ENCODE measurements at places on chromosomes 6 and 20.

DNA sequence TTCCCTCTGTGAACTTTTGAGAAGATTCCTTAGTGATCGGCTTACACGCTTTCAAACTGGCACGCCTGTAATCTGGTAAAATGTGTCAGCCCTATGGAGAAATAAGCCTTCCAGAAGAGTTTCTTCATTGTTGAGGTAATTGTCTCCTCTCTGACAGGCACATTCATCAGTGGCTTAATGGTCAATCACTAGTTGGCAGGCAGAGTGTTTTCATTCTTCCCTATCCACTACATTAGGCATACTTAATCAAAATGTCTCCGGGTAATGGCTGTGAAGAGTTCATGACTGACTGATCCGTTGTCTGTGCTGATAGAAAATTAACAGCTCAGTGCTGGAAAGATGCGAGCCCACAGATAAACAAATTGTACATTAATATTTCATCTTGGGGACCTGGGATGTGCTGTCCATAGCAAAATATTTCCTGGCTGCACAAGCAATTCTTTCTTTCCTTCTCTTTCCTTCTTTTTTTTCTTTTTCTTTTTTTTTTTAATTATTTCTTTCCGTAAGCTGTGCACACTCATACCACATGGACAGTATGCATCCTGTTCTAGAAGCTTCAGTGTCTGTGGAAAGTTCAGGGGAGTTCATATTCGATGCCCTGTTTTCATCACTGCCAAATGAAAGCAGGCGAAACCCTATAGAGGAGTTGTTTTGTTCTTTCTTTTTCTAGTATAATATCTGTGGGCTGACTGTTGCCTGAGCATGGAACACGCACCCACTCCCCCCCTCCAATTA lies 31.4 kb downstream of the TSHZ2 start:
- DNase-seq: no peak

GRCh38 chr6:31581434-31582229 lies 592 bp downstream of the LTB start:
- no peak for DNase-seq

DNA sequence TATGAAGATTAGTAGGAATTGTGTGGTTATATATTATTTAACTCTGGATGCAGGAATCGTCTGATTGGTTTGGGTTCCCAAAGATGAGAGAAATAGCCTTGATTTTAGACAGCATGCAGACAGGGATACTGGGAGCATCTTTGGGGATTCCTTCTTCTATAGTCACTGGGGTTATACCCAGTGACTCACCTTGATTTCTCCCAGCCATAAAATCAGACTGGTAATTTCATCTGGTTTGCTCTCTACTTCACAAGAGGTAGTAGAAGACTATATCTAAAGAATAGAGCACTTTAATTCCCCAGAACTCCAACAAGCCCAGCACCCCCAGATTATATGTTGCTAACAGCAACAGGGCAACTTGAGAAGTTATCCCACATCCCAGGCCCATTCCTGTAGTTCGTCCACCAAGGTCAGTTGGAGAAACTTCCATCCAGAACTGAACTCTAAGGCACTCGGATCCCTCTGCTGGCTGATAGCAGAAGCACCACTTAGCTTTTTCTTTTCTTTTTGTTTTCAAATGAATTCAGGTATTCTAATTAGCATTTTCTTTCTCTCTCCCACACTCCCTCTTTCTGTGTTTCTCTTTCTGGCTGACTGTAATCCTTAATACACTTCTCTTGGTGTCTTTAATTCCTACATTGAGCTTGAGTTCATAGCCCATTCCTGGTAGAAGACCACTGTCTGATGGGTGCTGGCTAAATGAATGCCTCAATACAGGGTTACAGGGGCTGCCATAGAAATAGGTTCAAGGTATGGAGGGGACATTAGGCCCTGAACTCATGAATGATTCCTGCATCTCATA lies 20.4 kb upstream of the EFHC1 start:
- DNase-seq: no peak

- no peak for DNase-seq
These were observed 63.3 kb downstream of the SNAP25 start for GRCh38 chr20:10281911-10282310.

DNA sequence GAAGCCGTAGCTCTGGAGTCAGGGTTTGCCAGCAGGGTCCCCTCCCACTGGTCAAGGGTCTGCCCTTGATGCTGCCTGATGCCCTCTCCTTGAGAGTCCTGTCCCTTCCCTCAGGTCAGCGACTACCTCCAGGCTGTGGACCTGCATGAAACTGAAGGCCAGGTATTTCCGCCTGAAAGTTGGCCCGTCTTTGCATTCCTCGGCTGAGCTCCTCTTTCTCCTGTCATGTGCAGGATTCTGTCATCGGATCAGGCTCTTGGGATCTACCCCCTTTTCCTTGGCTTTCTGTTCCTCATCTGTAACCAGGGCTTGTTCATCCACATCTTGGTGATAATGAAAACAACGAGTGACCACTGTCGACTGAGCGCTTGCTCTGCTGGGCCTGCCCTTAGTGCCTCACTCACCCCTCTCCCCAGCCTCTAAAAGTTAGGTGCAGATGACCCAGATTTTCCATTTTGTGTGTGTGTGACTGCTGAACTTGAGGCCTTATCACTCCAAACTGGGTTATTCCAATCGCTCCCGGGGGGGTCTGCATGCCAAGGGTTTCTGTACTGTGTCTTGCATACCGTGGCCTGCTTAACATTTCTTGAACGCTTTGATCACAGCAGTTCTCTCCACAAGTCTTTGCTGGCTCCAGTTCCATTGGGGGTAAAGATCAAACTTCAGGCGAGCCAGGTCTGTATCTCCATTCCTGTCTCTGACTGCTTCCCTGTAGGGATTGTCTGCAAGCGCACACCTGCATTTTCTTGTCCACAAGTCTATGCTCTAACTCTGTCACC lies 81.6 kb downstream of the DTD1 start:
- DNase-seq: no peak

- no peak for DNase-seq
These were observed 207.9 kb downstream of the ERMARD start for GRCh38 chr6:169959136-169960002.

DNA sequence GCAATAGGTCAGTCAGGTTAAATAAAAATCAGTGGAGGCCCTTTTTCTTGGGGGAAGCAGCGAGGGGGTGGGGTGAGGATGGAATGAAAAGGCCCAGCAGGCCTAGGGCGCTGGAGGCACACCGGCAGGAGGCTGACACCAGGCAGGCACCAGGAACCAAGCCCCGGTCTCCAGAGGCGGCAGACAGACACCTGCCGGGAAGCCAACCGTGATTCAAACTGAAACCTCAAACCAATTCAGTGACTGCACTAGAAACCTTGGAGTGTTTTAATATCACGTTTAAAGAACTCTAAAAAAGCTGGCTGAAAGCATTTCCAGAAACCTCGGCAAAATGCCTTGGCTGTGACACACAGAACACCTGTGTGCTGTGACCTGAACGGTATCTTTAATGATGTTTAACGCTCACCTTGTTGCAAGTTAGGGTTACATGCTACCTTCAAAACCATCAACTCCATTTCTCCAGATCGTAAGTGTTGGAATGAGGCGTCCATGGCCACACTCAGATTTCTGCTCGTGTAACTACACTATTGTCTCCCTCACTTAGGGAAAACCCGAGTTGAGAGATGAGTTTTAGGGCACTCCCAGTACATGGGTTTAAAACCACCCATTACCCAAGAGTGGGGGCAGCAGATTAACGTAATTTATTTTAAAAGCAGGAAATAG lies 27.2 kb downstream of the DIDO1 start:
- DNase-seq: no peak

- DNase-seq: no peak
These were observed 59.0 kb downstream of the PRDM1 start for GRCh38 chr6:106145144-106145543.
